ENCODE measurements at places on chromosomes 6 and 20.

GRCh38 chr6:170572704-170573466, 11.6 kb downstream of the PDCD2 start:
- no peak for DNase-seq

DNA sequence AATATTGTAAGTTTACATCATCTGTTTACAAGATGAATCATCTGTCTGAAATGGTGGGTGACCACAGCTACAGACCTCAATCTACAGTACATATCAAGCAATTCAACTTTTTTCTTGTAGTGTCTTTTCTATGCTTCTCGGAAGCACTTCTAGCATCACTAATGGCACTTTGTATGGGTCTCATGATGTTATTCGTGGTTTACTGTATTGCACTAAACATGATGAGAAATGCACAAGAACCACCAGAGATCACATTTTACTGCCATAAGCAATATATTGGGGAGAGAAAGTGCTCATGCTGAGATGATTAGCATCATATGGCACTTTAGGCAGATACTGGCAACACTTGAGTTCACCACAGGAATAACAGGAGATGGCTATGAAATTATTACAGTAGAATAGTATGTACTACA, 15.4 kb upstream of the BTBD3 start:
- no peak for DNase-seq

DNA sequence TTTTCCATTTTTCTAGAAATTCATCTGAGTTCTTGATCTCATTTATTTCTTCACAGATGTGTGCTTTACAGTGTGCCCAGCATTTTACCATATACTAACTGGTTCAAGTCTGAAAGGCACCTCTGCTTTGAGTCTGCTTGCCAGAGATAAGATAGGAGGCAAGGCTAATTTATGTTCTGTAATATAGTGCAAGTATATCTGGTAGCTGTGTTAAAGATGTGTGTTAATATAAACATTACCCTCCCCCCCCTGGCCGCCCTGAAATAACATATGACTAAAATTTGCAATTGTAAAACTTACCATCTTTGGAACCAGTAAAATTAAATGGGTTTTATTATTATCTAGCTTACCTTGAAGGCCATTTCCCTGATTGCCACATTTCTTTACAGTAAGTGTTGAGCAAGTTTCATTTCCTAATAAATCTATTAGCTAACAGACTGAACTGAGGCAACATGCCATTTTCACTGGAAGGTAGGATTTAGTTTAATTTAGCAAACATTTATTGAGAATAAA, 2.7 kb downstream of the FBXO9 start:
- no peak for DNase-seq

- DNase-seq, result no peak
Observed at GRCh38 chr6:136254851-136255466, 4.8 kb upstream of the MTFR2 start.

- no peak for DNase-seq
Observed at GRCh38 chr20:40979247-40979646, 49.4 kb upstream of the TOP1 start.

DNA sequence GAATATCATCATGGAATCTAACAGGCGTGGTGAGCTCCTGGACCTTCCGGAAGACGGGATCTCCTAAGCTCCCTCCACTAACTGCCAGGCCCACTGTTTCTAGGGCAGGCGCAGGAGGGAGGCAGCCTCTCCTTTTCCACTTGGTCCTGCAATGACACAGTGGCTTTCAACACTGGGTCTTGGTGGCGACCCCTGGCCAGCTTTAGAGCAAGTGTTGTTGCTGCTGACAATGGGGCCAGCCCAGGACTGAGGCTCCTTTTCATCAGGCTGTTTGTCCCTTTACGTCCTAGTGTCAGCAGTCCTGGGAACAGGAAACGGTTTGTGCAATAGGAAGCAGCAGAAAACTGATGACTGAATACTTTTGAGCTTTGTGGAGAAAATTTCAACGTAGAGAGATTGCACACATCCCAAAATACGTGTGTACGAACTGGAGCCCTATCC, 9.7 kb upstream of the QKI start:
- DNase-seq, result no peak

- no peak for DNase-seq
Observed at GRCh38 chr6:157806131-157806855, 16.8 kb upstream of the SNX9 start.

- no peak for DNase-seq
Observed at GRCh38 chr6:122180132-122180531, 219.3 kb upstream of the HSF2 start.

GRCh38 chr20:4483486-4483885, 238.2 kb upstream of the PRND start:
- no peak for DNase-seq

DNA sequence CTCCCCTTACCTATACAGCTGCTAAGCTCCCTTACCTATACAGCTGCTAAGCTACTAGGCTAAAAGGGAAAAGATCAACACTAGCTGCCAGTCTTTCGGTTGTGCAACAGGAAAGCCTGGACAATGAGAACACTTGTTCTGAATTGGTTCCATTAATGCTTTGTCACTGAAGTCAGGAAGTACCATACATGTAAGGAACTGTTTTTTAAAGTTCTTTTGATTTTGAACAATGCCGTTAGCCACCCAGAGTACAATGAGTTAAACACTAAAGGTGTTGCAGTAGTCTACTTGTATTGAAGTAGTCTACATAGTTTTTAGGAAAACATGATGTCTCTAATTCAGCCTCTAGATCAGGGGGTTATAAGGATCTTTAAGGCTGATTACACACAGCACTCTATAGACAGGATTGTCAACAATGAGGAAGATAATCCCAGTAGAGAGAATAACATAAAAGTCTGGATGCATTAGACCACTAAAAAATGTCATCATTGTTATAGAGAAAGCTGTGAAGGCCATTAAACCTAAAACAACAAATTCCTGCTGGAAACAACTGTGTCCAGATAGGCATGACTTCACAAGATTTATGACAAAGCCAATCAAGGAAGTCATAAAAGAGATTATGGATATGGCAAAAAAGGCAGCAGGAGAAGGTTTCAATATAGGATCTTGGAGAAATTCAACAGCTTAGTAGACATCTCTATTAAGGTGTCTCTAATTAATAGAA, 306.3 kb downstream of the PHF3 start:
- no peak for DNase-seq

- no peak for DNase-seq
Observed at GRCh38 chr20:23081263-23081819, 4.8 kb downstream of the CD93 start.

- no peak for DNase-seq
Observed at GRCh38 chr6:113855500-113856374, 1.4 kb upstream of the MARCKS start.

- DNase-seq, result peak; percentile 14
Observed at GRCh38 chr6:72619883-72620696, 1.8 kb upstream of the KCNQ5 start.

DNA sequence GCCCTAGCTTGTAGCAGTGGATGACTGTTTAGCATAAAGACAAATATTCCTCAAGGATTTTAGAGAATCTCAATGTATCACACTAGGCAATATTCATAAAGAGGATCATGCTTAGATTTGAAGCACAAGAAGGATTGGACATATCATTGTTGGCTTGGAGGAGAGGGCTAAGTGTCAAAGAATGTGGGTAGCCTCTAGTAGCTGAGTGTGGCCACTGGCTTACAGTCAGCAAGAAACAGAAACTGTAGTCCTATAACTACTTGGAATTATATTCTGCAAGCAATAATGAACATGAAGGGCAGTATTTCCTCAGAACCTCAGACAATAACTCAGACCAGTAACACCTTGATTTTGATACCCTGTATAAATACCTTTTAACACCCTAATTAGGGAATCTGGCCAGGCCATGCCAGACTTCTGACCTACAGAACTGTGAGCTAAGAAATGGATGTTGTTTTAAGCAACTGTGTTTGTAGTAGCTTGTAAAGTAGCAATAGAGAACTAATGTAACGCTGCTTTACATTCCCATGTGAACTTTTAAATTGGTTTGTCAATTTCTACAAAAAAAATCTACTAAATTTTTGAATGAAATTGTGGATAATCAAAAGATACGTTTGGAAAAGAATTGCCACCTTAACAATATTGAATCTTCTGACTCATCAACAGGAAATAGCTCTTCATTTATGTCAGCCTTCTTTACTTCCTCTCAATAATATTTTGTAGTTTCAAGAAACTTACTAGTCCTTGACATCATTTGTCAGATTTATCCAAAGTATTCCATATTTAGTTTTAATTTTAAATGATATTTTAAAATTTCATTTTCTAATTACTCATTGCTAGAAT, 65.2 kb upstream of the RSPO3 start:
- no peak for DNase-seq
